ENCODE measurements at places on chromosomes 7 and 10.

DNA sequence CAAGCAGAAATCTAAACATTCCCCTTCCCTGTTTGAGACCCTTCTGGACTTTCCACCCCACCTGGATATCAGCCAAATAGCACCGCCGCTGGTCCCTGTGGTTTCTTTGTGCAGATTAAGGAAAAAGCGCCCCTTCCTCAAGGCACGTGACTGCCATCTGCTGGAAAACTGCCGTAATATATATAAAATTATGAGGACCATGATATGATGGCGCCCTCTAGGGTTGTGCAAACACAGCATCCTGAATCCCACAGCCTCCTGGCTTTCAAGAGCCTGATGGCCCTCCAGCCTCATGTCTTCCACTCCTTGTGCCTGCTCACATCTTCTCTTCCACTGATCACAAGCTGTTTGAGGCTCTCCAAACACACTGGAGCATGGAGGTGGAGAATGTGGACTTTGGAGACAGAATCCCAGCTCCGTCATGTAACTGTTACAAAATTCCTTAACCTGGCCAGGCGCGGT, 121.3 kb downstream of the MYL10 start:
- DNase-seq, result peak; percentile 59

DNA sequence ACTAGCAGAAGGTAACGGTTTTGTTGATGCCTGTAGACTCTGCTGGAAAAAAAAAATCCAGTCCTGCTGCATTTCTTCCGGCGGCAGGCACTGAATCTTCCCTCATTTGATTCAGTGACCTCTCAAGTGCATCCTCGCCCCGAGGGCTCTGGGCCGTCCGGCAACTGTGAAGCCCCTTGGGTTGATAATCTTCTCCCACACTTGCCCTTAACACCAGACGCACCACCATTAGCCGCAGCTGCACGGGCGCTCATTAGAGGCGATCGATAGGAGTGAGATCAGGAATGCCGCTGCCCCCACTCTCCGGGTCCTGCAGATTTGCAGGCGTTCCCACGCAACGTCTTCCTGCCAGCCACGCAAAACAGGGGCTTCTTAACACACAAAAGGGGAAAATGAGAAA, 200.0 kb upstream of the MKI67 start:
- no peak for DNase-seq

- no peak for DNase-seq
Observed at GRCh38 chr10:30028006-30028737, 31.2 kb downstream of the JCAD start.

DNA sequence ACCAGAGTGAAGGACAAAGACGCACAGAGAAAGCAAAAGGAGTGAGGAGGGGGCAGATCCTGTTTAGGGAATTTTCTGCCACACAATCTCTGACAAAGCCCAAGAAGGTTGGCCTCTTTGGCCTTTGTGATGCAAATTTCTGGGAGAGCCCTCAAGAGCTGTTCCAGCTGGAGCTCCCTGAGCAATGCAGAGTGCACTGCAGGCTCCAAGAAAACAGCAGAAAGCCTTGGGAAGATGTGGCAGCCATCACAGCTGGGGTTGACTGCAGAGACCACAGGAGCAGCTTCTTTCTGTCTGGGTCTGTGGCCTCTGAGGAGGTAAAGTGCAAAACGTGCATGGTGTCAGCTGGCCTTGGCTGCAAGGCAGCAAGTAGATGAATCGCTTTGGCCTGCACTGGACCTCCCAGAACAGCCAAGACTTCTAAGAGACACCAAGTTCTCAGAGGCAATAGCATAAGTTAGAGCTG, 200.2 kb downstream of the ELMO1 start:
- DNase-seq, result no peak

DNA sequence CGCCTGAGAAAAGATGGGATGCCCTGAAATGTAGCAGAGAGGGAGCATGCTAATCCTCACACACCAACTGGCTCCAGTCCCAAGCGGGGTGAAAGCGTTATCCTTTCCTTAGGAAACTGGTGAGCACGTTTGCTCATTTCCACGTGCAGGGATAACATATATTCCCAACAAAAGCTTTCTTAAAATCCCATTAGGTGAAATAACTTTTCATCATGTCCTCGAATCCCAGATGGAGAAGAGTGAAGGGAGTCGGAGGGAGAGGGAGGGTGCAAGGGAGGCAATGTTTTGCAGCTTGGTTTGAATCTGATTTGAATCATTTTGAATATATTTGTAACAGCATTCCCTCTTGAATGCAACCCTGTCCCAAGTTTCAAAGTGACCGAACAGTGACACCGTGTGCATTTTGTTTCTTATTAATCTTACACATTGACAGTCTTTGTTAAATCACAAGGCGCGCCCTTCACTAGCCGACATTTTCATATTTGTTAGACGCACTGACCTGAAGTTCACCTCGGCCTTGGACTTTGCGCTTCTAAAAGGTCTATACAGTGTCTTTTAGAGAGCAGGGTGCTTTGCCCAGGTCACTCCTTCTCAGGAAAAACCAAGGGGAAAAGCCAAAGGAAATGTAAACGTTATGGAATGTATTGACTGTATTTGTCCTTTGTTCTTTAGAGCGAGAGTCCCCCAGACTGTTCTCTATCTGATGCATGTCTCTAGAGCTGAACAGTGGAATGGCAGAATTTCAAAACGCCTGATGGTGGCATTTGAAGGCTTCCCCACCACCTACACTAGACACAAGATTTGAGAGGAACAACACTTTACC, 3.1 kb upstream of the HOXA4 start:
- DNase-seq, result no peak

DNA sequence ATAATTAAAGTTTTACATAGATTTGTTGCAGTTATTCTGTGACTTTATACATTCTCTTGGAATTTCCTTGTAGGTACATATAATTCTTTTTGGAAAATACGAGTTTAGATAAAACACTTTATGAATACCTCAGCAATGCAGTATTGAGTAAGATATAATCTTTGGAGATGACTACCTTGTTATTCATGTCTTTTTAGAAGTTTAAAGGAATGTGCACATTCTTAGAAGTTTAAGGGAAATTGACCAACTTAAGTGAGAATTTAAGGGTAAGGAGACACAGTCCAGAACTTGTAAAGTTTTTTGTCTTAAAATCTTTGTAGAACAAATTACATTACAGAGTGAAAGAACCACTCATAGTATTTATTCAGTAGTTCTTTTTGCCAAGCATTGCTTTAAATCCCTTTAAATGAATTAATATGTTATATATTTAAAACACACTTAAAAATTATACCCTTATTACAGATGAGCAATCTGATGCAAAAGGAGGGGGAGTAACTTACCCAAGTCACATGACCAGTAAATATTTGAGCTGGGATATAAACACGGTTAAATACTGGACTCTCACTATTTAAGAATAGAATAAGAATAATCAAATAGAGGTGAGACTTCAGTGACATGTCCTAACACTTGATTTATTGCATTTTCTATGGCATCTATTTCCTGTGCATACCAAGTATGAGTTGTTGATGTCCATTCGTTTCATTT, 139.5 kb upstream of the FERD3L start:
- no peak for DNase-seq

- no peak for DNase-seq
Observed at GRCh38 chr10:103766751-103767505, 88.4 kb downstream of the SH3PXD2A start.

DNA sequence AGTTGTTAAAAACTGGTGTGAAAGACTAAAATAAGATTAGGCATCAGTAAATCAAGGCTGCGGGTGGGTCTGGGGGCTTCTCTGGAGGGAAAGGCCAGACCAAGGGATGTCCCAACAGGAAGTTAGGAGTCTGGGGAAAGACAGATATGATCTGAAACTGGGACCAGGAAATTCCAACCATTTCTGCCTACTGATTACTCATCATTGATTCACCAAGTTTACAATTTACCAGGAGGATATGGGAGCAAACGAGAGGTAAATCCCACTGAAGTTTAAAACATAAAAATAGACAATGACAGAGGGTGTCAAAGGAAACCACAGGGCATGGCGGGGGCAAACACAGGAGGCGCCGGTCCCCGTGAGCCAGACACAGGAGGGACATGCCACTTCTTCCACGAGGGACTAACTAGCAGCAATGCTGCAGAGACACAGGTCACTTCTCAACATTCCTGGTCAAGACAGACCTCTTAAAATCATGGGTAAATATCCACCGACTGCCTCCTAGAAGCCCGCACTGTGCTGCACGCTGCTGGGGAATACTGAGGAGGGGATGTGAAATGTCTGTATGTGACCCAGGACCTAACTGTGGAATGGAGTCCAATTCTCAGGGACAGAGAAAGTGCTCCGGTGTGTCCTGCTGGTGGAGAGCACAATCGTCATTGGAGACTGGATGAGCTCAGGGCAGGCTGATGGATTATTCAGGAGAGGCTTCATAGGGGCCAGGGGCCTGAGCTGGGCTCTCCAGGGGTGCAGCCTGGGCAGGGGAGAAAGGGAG, 153.4 kb upstream of the KLF14 start:
- no peak for DNase-seq

DNA sequence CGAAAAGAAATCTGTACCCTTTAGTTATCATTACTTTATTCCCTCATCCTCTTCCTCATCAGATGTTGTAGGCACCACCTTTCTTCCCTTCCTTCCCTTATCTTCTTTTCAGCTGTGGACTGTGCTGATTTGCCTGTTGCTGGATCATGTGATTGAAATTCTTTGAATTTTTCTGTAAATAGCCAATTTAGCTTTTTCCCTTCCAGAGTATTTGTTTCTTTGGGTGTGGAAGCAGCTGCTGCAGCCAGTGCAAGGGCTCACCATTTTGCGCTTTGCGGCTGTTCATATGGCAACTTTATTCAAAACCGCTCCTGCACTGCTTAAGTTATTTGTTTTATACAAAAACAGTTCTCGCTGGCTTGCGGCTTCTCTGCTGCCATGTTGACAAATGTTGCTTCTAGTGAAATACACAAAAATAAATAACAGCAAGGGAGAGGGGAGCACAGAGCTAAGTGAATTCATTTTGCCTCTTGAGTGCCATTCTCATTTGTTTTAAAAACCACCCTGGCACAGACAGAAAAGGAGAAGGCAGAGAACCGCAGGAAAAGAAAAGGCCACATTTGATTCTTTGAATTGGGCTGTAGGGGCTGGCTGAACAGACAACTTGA, 151.2 kb downstream of the AUTS2 start:
- no peak for DNase-seq

- no peak for DNase-seq
Observed at GRCh38 chr7:25752967-25753791, 398.8 kb upstream of the NFE2L3 start.

DNA sequence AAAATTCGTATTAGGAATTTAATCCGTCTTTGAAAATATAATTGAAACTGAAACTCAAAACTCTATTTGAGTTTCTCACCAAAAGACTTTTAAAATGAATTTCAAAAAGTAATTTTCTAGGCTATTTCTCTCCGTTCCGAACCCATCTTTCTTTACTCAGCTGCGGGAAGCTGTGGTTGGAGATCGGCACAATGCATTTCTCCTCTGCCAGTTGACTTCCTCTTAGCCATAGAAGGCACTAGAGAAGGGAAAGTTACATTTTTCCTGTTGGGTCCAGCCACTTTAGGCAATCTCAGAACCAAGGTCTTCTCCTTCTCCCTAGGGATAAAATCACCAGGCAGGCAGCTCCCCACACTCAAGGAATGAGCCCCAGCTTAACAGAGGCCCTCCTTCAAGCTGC, 133.6 kb upstream of the COL1A2 start:
- no peak for DNase-seq

DNA sequence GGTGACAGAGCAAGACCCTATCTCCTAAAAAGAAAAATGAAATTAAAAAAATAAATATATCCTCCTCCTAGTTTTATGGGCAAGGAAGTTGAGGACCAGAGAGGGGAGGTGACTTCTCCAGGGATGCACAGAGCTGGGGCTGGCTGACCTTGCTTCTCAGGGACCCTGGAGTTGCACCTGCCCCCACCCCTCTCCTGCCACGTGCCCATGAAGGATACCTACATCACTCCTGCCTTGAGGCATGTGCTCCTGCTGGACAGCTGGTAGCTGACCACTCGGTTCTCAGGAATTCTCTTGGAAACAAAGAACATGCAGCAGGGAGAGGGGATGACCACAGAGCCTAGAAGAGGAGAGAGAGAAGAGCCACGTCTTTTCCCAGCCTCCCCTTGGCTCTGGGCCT, 522 bp downstream of the CCL24 start:
- DNase-seq, result no peak

DNA sequence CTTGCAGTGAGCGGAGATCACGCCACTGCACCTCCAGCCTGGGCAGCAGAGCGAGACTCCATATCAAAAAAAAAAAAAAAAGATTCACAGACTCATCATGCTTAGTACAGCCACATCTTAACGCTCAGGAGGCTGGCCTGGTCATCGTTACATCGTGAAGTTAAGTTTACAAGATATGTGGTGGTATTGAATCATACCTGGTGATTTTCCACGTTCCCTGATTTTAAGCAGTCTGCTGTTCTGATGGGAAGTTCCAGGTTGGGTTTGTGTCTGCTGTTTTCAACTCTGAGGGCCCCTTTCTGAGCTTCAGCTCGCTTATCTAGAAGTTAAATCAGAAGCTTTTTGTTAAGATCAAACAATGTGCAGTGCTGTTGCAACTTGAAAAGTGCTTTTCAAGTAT, 6.9 kb downstream of the PPP2R2D start:
- DNase-seq, result no peak

DNA sequence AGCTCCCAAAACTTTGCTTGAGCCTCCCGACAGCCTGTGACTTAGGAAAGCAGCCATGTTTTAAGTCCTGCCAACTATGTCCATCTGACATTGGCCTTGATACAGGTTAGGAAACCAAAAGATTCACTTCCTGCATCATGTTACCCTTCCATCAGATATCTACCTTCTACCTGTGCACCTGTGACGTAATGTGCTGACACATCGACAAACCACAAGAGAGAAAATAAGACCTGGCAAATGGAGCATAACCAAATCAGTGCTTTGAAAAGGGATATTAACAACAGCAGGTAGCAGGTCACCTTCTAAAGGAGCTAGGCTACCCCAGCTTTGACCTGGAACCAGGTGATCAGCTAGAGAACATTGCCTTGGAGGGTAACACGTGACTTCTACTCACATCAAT, 14.8 kb upstream of the PRR15 start:
- DNase-seq, result no peak

GRCh38 chr7:1068619-1069018, 19.3 kb upstream of the GPER1 start:
- no peak for DNase-seq

GRCh38 chr10:22344781-22345300, 455 bp upstream of the SPAG6 start:
- DNase-seq, result no peak

DNA sequence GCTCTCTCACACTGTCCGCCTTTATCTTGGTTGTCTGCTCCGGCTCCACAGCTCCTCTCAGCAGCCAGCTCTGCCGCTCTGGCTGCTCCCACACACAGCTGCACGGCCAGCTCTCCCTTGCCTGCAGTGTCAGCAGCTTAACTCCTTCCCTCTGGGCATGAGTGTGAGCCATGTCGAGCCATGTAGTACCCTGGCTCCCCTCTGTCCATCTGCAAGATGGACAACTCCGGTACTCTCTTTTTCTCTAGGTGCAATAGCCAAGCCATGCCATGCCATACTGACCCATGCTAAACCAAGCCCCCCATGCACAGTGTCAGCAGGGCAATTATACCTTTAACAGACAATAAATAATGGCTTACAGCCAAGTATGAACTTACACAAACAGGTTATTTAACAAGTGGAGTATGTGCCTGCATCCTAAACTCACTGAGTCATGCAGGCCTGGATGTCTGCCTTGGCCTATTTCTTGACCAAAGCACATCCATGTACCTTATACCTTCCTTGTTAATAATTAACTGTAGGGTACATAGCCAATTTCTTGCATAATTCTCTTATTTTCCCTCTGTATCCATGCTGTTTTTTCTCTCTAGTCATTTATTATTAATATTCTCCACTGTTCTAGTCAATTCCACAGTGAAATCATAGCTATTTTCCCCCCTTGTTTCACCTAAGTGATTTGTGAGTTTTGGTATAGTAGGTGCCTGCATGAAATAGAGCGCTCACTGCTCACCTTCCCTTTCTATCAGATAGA, 170.9 kb downstream of the CDK14 start:
- peak; percentile 8 for DNase-seq

Measured in NCI-H1694 treated with DMSO at 0.1 percent for 48 hours (cell line).